GM20000 (cell line): ENCODE measurements at places on chromosomes 16 and 17.

- peak; percentile 71 for DNase-seq
These were observed 20.0 kb upstream of the HERPUD1 start for GRCh38 chr16:56911771-56912571.

- DNase-seq, result no peak
These were observed 24.5 kb downstream of the NLRC5 start for GRCh38 chr16:57013902-57014301.

- DNase-seq, result no peak
These were observed 9.0 kb downstream of the NTHL1 start for GRCh38 chr16:2038382-2039231.

DNA sequence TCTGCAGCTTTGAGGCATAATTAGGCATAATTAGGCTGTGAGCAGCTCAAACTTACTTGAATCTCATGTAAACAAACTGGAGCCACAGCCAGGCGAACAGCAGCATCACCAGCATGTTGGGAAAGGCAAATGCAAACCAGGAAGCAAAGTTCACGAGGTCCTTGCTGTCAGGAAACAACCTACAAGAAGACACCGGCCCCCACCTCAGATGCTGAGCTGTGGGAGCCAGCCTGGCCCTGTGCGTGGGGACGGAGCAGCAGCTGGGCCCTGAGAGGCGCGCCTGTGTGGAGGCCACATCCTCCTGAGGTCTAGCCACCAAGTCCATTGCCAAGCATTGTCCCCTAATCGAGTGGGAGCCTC is 12.2 kb downstream of the SLC13A5 start:
- DNase-seq, result no peak

- no peak for DNase-seq
These were observed 16.1 kb downstream of the ABCA3 start for GRCh38 chr16:2324296-2324859.

- DNase-seq, result no peak
These were observed 6.1 kb downstream of the KRT35 start for GRCh38 chr17:41474863-41475262.

DNA sequence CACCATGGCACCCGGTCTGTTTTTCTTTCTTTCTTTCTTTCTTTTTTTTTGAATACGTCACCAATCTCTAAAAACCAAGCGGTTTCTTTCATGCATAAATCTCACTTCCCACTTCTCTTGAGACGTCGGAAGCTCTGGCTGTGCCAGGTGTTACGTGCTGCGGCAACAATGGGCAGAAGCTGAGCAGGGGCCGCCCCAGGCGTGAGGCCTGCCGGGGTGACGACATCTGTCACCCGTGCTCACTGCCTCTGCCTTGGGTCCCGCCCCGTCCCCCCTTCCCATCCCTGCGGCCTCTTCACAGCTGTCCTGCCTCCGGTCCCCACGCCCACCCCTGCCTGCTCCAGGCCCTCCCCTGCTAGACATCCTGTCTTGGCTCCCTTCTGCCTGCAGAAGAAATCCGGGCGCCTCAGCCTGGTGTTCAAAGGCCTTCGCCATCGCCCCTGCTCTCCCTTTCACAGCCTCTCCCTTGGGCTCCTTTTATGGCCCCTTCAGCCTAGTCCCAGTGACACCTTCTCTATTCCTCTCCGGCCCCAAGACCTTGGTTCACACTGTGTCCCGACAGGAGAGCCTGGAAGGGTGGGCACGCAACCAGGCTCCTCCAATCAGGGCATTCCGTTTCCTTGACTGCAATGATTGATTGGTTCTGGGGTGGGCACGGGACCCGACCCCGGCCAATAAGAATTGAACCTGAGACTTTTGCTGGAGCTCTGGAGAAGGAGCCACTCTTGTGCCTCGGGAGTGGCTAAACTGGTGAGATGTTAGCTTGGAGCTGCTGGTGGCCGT is 4.8 kb downstream of the P2RX1 start:
- DNase-seq, result peak; percentile 85

GRCh38 chr17:65954148-65954449 is 237.8 kb downstream of the CEP112 start:
- DNase-seq, result no peak

- DNase-seq, result no peak
These were observed 20.6 kb upstream of the COL1A1 start for GRCh38 chr17:50221864-50222545.

DNA sequence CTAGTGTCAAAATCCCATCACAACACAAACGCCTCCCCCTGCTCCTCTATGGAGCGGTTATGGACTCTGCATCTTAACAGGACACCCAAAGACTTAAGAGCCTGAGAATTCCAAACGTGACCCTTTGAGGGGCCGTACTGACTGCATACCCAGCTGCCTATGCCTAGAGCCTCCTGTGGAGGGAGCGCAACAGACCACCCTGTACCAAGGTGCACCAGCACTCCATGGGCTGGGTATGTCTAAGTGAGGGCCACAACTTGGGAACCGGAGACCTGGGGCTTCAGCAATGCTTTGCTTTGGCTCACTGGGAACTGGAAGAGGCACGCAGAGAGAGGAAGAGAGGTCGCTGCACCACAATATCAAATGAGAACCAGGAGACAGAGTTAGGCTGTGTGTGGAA is 5.4 kb downstream of the ANKS3 start:
- DNase-seq, result no peak

DNA sequence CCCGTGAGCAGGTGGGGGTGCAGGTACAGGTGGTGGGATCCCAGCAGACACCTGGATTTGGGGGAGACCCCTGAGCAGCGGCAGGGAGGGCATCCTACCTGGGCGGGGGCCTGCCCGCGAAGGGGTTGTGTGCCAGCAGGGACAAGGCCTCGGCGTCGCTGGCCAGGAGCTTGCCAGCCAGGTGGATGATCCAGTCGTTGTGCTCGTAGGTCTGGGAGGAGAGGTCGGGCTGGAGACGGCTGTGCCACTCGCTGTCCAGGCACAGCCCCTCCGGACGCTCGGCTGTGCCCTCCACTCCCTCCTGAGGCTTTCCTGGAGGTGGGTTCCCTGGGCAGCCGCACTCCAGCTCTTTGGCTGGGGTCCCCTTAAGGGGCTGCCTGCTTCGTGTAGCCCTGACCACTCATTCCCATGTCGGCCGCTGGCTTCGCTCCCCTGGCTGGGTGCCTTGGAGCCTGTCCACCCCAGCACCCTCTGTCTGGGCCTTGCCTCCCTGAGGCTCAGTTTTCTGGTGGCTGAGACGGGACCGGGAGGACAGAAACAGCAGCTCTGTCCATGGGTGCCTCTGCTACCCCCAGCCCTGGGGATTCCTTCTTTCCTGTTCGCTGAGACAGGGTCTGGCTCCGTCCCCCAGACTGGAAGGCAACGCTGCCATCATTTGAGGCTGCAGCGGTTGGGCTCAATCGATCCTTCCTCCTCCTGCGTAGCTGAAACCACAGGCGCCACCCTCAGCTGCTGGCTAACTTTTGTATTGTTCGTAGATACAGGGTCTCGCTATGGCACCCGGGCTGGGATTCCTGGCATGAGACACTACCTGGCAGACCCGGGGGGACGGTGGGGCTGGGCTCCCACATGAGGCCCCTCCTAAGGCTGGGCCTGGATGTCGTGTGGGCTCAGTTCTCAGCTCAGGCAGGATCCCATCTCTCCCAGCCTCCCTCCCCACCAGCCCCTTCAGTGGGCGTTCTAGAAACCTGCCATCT is 68.6 kb upstream of the GNG13 start:
- DNase-seq, result no peak

DNA sequence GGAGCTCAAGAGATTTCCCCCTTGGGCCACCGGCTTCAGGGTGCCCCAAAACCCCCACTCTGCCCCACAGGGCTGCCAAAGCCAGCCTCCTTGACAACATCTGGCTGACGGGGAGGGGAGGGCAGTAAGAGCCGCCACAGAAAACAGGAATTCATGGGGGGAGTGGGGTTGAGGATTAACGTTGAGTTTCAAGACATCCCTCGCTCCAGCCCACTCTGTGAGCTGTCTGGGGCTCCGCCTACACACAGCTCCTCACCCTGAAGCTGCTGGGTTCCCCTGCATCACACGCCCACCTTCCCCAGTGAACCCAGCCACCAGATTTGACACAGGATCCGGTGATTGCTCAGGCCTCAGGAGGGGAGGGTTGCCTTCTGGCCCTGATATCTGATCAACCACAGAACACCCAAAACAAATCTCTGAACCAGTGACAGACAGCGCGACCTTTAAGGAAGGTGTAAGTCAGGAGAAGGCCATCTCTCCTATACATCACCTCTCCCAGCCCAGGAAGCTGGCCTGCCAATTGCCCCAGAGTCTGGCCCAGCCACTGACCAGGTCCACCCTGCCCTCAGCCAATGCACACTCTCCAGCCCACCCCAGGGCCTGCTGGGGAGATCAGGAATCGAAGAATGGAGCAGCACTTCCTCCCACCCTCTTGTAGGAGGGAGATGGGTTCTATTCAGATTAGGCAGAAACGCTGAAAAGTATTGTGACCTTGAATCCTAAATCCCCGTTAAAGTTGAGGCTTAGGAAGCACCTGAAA is 132.1 kb downstream of the CLEC16A start:
- DNase-seq, result peak; percentile 82

GRCh38 chr16:47886631-47887415 is 269.0 kb downstream of the ABCC12 start:
- no peak for DNase-seq

DNA sequence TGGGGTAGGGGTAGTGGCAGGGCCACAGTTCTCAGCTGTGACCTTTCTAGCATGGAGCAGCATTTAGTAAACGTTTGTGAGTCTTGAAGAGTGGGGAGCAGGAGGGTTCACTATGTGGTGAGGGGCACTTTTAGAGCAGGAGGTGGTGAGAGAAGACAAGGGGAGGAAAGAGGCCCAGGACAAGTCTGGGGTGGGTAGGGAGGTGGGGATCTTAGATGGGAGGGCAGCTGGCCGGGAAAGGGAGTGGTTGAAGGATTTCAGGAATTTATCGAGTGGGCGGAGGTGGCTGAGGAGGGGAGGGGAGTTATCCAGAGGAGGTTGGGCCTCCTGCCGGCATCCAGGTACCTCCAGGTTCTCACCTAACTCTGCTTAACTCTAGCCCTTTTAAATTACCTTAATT is 1.9 kb downstream of the CLEC16A start:
- DNase-seq, result no peak

DNA sequence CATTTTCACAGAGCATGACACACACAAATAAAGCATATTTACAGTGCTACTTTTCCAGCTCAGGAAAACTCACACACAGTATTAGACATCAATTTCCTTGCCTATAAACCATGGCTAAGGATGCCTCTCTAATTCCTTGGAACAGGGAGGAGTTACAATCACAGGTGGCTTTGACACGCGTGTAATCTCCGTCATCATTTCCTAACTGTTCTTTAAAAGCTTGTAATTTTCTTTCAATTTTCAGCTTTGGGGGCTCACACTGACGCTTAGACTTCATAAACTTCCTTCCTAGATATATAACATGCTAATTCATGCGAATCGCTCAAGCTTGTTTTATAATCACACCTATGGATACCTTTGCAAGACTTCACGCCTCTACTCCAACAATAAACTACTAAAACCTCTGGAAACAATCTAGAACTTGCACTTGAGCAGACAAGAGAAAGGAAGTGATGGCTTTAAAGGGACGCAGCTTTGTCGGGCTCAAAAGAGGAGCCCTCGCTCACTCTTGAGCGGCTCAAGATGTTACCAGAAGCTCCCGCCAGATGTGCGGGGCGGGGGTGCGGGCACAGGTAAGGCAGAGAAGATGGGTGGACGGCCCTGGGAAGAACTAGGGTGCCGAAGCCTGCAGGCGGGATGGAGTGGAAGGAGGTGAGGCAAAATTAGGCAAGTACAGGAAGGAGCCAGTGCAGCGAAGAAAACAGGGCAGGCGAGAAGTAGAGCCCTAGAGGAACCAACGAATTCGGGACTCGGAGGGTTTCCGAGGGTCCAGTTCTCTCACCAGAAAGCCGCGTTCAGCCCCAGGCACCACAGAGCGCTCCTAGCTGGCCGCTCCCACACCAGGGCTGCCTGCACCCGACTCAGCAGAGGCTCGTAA is 631 bp downstream of the RETREG3 start:
- no peak for DNase-seq

DNA sequence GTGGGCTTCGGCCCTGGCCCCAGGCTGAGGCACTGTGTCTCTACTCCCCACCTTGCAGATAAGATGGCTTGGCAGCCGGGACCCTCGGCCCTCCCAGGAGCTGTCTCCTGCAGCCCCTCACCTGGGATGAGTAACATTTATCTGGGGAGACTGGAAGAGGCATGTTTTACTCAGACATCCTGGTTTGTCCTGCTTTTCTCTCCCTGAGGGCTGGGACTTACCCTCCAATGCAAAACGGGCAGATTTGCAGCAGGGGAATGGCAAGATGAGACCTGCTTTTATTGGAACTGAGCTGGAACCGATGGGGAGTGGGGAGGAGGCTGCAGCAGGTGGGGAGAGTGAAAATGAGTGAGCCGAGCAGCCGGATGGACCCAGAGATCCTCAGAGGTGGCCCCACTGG is 27.3 kb upstream of the UBE2G1 start:
- DNase-seq, result no peak

GRCh38 chr17:55743103-55743679 is 7.7 kb upstream of the PCTP start:
- DNase-seq, result no peak

- DNase-seq, result no peak
These were observed 6.9 kb downstream of the CCNF start for GRCh38 chr16:2436110-2436509.

DNA sequence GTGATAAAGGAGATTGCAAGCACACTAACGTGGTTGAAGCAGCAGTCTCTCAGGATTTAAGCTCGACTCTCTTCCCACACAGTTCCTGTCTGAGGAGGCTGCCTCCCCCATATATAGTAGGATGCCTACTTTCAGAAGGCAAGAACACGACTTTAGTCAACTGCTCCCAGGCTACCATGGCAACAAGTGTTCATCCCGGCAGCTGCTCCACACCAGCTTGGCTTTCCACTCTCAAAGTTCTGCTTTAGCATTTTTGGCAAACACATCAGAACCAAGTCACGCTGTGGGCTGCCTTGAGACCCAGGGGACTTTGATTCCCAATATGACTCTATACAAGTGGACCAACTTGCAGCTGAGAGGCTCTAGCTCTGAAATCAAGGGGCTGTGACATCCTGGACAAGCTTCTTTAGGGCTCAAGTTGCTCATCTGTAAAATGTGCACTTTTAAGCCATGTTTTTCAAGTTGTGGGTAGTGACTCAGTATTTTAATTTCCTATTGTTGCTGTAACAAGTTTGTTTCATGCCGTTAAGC is 16.5 kb downstream of the ZP2 start:
- peak; percentile 19 for DNase-seq

DNA sequence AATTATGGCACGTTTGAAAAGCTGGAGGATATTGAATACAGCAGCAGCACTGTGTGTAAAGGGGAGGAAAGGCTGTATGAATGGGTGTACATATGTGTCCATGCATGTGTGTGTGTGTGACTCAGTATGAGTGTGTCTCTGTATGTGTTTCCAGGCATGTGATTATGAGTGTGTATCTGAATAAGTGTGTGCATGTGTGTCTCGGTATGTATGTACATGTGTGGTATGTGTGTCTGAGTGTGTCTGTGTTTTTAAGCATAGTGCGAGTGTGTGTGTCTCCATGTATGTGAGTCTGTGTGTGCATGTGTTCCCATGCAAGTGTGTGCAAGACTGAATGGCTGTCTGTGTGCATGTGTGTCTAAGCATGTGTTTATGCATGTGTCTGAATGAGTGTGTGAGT is 259.1 kb upstream of the XYLT1 start:
- no peak for DNase-seq

- no peak for DNase-seq
These were observed 451.1 kb downstream of the SOX9 start for GRCh38 chr17:72571813-72572396.
